ENCODE measurements at places on chromosomes 12 and 14. TPM values are rescaled to one million over a fixed set of nuclear protein-coding genes. Genes with fewer than 3 reads are reported as not detected.

DNA sequence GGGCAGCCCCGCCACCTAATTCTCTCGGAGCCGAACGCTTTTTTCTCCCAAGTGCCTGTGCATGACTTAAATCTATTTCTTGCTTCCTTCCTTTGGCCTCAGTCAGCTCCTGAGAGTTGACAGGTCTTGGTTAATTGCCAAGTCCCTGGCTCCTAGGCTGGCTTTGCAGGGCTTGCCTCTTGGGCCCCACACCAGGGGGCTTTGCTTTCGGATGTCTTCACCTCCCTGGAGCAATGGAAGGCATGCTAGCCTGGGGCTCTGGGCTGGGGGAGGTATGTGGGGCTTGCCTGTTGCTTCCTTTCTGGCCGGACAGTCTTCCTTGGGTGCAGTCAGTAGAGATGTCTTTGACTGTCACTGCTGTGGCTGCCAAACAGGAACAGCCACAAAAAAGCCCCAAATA, 2.2 kb upstream of the KRT80 start:
- DNase-seq: no peak

GRCh38 chr12:43113135-43113534, 438.9 kb downstream of the ADAMTS20 start:
- peak; percentile 1 for DNase-seq

DNA sequence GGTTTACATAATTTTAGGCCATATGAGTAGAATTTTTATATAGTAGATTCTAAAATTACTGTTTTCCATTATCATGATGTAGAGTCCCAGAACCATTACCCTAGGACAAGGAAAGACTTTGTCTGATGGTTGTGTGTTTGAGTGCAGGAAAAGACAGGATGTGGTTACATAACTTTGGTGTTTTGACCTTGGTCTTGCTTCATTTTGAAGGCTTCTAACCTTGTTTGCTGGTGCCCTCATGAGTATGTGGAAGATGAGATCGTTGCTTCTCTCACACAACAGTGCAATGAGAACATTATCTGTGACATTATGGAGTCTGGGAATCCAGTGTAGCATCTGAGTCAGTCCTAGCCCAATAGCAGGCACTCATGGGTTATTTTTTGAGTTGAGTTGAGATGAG, 106.2 kb downstream of the IGF1 start:
- no peak for DNase-seq

DNA sequence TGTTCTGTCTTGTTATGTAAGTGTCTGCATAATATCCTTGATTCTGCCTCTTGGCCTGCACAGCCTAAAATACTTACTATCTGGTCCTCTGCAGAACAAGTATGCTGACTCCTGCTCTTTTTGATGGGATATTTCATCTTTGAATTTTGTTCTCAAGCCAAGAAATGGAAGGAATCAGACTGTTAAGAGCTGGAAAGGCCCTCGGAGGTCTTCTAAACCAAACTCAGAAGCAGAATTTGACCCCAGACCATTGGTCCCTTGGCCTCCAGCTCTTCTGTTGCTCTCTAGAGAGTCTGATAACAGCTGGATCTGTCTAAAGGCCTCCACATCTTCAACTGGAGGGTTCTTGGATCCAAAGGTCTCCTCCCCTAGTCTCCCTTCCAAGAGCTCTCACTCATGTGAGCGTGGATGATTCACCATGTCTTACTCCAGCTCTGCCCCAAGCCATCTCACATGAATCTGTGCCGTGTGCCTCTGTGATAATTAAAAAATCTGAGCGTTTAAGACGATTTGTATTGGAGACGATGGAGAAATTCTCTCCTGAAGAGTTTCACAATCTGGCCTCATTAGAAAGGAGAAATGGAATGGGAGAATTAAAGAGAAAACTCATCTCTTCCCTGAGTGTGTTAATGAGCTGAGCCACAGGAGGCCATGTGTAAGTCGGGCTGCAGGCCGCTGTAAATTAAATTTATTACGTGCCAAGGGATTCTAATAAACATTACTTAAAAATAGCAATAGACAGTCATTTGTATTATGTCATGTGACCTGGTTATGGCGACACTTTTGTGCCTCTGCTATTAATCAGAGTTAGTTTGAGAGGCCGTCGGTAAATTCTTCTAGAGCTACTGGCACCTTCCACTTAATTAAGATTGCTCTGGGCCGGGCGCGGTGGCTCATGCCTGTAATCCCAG, 15.4 kb upstream of the PRIMA1 start:
- DNase-seq: no peak

GRCh38 chr14:30573226-30573814, 14.4 kb downstream of the G2E3 start:
- no peak for DNase-seq

GRCh38 chr14:93591506-93591905, 160.8 kb downstream of the UNC79 start:
- DNase-seq: no peak

The ZC2HC1C gene
- 1.2 TPM for polyA plus RNA-seq

The MPHOSPH9 gene
- polyA plus RNA-seq: 9.0 TPM

Measured in SK-N-SH (cell line).